CD4-positive, alpha-beta T cell treated with Interferon gamma for 1 hour (primary cell): ENCODE measurements at places on chromosomes 3 and 15.
A peak's percentile ranks its signal among the peaks of the same experiment; 100 is the strongest.

- DNase-seq: peak; percentile 31
These were observed 24.0 kb downstream of the LTF start for GRCh38 chr3:46440531-46441294.

- no peak for DNase-seq
These were observed 101.7 kb upstream of the TPM1 start for GRCh38 chr15:62940755-62941361.

GRCh38 chr3:156425651-156426050, 129.3 kb downstream of the SSR3 start:
- DNase-seq: no peak

DNA sequence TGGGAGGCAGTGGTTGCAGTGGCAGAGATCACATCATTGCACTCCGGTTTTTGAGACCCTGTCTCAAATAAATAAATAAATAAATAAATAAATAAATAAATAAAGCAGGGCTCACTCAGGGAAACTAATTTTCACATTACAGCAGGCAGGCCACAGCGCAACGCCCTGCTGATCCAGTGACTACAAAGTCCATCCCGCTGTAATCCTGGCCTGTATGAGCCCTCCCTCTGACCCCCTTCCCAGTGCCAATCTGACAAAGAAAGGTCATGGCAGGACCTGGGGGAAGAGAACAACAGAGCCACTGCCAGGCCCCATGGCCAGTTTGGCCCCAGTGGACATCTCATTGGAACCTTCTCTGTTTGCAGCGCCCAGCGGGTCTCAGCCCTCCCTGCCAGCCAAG, 9.3 kb downstream of the SH3BP5 start:
- DNase-seq: no peak

DNA sequence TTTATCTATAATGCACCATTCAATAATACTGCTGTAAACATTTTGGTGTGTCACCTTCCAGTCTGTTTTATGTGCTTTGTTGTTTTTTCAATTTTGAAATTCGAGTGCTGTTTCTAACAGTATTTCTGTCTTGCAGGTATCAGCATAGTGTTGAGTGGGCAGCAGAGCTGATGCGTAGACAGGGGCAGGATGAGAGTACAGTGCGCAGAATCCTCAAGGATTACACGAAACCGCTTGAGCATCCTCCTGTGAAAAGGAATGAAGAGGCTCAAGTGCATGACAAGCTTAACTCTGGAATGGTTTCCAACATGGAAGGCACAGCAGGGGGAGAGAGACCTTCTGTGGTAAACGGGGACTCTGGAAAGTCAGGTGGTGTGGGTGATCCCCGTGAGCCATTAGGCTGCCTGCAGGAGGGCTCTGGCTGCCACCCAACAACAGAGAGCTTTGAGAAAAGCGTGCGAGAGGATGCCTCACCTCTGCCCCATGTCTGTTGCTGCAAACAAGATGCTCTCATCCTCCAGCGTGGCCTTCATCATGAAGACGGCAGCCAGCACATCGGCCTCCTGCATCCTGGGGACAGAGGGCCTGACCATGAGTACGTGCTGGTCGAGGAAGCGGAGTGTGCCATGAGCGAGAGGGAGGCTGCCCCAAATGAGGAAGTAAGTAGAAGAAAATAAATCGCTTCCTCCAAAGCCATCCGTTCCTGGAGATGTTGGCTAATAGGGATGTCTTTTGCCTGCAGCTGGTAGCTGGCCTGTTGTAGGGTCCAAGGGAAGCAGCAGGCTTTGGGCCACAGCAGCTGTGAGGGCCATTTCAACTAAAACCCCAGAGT, 19.1 kb downstream of the TSEN2 start:
- DNase-seq: peak; percentile 7

GRCh38 chr15:67080900-67081431, 15.6 kb downstream of the SMAD3 start:
- peak; percentile 84 for DNase-seq

GRCh38 chr3:113450911-113451310, 9.6 kb upstream of the CFAP44 start:
- no peak for DNase-seq

- DNase-seq: no peak
These were observed at the start of gene ECE2 for GRCh38 chr3:184275961-184276910. Gene ECE2, plus strand, starts transcription at chr3:184276022. Its CDS starts 132 bp downstream, at chr3:184276154.

DNA sequence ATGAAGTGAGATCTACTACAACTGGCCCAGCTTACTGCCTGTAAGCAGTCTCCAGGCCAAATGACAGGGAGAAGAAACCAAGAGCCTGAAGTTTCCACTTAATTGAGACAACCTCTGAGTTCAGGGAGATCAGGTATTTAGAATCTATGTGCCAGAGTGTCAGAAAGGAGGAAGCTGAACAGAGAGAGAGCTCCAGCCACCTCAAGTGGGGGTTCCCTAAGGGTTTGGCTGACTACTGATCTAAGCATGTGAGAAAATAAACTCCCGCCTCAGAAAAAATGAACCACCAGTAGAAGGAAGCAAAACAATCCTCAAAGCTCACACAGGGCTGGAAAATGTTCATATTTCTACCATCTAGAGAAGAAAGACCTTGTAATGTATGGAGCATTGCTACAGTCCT, 25.0 kb downstream of the ADAM10 start:
- peak; percentile 23 for DNase-seq

DNA sequence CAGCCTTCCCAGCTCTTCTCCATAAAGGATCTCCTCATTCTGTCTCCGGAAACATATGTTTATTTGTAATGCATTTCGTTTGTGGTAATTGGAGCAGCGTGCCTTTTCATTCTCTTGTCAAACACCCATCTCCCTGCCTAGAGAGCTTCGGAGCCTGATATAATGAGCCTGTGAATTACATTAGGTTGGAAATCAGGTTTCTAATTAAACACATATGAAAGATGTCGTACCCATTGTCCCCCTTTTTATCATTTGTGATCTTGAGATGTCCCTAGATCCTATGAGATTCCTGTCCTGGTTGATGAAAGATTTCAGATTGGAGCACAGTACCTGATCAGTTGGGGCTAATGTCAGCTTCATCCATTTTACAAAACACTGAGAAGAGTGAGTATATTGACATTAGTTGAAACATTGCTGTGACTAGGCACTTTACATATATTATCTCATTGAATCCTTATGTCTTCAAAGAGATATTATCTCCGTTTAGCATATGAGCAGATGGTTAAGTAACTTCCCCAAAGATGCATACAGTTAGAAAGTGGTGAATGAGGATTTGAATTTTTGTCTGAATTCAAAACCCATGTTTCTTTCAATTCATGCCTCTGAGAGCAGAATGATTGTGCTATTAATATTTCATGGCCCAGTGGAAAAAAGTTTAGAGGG, 23.1 kb downstream of the SYN2 start:
- no peak for DNase-seq

DNA sequence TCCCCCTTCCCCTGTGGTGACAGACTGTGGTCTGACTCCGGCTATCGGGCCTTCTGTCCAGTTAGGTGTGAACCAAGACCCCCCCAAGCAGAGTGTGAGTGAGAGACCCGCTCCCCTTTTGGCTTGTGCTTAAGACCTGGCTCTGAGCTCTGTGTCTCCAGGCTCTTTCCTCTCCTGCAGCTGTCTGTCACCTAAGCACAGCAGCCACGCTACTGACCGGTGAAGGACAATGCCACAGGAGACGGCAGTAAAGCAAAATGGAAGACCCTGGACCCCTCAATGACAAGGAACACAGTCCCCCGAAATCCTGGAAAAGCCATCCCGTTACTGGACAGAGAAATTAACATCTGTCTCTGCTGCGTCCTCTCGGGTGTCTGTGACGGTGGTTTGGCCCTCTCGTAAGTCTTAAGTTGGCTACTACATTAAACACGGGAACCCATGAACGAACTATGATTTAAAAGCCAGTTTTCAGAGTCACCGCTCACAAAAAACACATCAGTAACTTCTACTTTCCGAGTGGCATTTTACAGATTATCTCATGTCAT, 53.7 kb downstream of the CHSY1 start:
- no peak for DNase-seq

GRCh38 chr15:89775815-89776214, 317 bp upstream of the MESP2 start:
- DNase-seq: no peak

DNA sequence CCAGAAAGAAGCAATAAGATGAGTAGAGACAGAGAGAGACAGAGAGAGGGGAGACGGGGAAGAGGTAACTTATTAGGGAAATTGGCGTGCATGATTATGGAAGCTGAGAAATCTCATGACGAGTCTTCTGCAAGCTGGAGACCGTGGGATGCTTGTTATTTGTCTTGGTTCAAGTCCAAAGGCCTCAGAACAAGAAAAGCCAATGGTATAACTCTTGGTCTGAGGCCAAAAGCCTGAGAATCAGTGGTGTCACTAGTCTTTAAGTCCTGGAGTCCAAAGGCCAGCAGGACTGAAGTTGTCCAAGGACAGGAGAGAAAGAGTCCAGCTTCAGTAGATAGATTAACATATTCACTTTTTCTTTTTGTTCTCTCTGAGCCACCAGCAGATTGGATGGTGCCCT, 613.6 kb downstream of the CADM2 start:
- no peak for DNase-seq

DNA sequence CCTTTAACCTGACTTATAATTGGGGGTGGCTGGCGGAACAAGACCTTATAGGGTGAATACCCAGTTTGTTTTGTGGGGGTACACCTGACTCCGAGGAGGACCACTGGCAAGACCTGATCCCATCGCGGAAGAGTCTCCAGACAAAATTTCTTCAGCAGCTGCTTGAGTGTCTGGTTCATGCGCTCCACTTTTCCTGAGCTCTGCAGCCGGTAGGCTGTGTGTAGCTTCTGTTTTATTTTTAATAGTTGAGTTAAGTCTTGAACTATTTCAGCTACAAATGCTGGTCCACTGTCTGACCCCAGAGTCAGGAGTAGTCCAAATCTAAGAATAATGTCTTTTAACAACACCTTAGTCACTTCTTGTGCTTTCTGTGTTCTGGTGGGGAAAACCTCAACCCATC, 21.2 kb upstream of the NOX5 start:
- no peak for DNase-seq

DNA sequence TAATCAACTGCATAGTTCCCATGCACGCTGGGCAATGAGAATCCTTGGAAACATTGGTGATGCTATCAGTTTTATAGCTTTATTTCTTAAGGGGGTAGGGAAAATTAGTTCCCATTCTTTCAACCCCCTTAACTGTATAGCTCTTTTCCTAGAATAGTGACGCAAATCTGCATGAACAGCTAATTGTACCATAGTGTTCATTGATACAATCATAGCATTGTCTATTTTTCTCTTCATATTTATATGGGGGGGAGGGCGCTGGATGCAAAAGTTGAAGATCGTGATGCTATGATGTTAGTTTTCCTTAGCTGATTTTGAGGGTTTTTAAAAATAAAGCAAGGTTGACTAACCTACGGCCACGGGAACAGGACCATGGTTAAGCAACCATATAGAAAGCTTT, 32.4 kb upstream of the SAMMSON start:
- no peak for DNase-seq

GRCh38 chr3:132283916-132284405, 33.2 kb upstream of the ACP3 start:
- DNase-seq: no peak

DNA sequence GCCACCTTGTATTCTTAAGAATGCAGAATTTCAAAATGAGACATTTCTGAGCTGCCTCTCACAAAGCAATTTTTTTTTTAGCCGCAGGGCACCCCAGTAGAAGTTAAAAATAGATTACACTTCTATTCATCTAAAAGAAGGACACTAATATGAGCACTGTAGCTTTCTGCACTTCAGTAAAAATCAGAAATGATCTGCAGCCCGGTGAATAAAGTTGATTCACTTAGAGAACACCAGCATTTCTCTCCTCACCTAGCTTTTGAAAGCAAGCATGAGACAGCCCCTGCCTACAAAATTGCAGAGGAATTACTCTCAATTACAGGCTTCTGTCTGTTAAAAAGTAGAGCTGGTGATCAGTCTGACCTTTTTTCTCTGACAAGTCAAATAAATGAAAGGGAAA, 1062.4 kb downstream of the FHIT start:
- DNase-seq: no peak

DNA sequence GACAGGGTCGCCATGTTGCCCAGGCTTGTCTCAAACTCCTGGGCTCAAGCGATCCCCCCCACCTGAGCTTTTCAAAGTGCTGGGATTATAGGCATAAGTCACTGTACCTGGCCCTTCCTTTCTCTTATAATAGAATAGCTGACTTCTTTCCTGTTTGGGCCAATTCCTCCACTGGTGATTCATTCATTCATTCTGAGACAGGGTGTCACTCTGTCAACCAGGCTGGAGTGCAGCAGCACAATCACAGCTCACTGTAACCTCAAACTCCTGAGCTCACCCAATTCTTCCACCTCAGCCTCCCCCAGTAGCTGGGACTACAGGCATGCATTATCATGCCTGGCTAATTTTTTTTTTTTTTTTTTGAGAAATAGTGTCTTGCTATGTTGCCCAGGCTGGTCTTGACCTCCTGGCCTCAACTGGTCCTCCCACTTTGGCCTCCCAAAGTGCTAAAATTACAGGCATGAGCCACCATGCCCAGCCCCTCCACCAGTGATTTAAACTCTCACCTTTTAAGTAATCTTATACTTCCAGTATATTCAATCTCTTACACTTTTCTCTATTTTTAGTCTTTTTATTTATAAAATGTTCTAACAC, 20.9 kb downstream of the GNB4 start:
- DNase-seq: no peak

DNA sequence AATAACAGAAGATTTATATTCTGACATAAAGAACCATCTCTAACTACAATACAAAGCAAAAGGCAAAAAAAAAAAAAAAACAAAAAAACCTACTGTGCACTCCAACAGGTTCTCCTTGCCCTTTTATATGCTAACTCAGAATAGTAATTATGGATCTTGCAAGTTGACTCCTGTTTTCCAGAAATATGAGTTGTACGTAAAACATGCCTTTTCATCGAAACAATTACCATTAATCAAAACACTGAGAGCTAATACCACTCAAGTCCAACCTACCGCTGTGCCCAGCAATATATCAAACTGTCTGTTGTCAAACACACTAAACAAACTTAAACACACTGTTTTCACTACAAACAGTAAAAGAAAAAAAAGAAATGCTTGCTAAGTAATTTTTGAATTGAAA, 389.8 kb downstream of the TBC1D5 start:
- DNase-seq: no peak

- no peak for DNase-seq
These were observed 247.3 kb upstream of the SUCLG2 start for GRCh38 chr3:67901681-67902080.

- no peak for DNase-seq
These were observed 90.0 kb upstream of the SLC6A6 start for GRCh38 chr3:14312375-14312774.

GRCh38 chr3:89380016-89380415, 272.6 kb downstream of the EPHA3 start:
- DNase-seq: no peak
